ENCODE measurements at places on chromosomes 11 and 22.

- DNase-seq = no peak
These were observed 26.9 kb downstream of the POLR3H start for GRCh38 chr22:41517172-41518047.

- DNase-seq = peak; percentile 69
These were observed 78.1 kb downstream of the CYB5R2 start for GRCh38 chr11:7595016-7595866.

- DNase-seq = no peak
These were observed 535.8 kb downstream of the TBC1D22A start for GRCh38 chr22:47298017-47298785.

- no peak for DNase-seq
These were observed 36.3 kb upstream of the SORL1 start for GRCh38 chr11:121415856-121416255.

- DNase-seq = no peak
These were observed 13.5 kb downstream of the CD59 start for GRCh38 chr11:33722590-33723234.

DNA sequence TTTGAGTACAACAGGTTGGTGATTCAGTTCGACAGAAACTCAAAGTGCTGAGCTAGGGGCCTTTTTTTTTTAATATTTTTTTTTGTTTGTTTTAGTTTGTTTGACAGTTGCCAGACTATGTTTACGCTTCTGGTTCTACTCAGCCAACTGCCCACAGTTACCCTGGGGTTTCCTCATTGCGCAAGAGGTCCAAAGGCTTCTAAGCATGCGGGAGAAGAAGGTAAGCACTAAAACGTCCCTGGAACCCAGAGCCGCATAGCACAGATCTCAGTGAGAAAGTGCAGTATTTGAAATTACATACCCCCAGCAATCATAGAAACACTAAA lies 649 bp downstream of the PRRG4 start:
- no peak for DNase-seq

DNA sequence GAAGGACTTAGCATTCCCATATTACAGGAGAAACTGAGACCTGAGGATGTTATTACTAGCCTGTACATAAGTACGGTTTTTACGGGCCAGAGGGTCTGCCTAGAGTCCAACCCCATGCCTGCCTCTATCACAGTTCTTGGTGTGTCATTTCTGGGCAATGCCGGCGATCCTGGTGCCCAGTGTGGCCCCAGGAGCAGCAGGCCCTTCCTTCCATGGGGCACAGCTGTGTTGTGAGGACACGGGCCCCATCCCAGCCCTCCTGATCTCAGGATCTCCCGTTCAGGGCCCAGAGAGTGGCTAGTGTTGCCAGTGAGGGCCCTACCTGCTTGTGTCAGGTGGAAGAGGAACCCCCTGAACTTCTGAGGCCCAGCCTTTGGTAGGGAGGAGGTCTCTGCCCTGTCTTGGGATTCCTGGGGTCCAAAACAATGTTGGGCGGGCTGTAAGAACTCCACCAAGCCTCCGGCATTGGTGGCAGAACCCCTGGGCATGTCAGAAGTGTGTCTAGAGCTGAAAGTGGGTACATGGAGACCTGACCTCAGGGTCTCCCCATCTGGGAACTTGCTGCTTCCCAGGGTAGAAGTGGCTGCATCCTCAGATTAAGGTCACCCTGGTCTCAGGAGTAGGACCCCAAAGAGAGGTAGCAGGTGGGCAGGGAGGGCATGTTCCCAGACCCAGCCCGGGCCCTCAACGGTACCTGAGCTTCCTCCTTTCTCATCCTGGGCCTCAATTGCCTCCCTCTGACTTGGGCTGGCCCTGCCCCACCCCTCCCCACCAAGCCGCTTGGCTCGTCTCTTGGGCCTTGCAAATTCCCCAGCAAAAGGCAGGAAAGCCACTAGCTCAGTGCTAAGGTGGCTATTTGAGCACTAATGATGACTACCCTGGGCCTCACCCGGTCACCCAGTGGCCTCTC lies 74.6 kb upstream of the KCNQ1OT1 start:
- DNase-seq = no peak

DNA sequence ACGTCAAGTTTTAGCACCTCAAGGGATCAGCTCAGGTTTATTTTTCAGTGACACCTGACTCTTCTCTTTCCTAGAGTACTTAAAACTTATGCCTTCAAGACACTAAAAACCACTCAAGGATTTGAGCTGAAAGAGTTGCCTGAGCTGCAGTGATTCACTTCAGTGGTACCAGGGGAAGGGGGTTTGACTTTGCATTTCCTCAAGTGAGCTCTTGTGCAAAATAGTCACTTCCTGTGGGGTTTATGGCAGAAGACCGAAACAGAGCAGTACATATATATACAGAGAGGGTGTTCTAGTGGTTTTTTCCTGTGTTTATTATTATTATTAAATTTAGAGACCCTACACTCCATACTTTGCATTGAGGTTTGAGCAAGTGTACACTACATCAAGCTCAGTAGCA lies 60.7 kb downstream of the DBX1 start:
- no peak for DNase-seq

DNA sequence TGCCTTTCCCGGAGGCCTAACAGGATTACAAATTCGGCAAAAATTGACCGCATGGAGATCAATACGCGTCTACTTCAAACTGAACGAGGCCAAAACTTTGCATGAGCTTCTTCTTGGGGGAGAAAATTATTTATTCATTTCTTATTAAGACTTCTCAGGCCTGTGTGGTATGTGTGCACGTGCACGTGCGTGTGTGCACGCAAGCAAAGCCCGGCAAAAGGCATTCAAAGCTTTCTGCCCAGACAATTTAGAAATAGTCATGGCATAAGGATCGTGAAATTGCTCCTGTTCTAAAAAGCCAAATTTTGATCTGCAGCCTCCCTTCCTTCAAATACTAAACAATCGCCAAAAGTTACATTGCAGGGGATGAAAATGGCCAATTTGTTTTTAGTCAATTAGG lies 14.6 kb downstream of the MN1 start:
- no peak for DNase-seq

- no peak for DNase-seq
These were observed 95.4 kb upstream of the MTMR2 start for GRCh38 chr11:96019281-96019680.

- no peak for DNase-seq
These were observed 45.2 kb downstream of the PLAAT5 start for GRCh38 chr11:63445720-63446119.

DNA sequence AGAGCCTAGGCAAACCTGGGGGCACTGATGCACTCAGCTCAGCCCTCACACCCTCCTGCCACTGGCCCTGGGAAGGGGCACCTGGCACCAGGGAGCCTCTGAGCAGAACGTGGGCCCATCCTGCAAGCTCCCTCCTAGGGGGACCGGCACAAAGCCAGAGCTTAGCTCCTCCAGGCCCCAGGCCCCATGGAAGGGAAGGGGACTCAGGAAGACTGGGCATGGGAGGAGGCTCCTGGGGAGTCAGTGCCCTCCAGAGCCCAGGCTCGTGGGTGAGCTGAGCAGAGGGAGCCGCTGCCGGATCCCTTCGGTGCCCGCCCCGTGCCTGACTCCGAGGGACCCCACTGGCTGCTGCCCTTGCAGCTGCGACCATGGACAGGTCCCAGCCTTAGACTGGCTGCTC lies 28.5 kb downstream of the ADA2 start:
- DNase-seq = no peak

DNA sequence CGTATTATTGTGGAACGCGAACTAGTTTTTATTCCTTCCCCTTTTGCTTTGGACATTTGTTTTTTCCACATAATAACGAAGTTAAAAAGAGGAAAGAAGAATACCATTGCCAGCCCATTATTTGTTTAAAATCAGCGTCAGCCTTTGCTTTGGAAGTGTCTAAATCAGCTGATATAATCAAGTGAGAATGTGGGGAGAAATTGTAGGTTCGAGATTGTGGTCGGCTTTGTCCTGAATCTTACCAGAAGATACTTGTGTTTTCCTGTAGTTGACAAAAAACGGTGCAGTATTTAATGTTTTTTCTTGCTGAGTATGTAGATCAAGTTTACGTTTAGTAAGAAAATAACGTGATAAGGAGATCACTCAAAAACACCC lies 935 bp downstream of the ZNF143 start:
- DNase-seq = no peak

DNA sequence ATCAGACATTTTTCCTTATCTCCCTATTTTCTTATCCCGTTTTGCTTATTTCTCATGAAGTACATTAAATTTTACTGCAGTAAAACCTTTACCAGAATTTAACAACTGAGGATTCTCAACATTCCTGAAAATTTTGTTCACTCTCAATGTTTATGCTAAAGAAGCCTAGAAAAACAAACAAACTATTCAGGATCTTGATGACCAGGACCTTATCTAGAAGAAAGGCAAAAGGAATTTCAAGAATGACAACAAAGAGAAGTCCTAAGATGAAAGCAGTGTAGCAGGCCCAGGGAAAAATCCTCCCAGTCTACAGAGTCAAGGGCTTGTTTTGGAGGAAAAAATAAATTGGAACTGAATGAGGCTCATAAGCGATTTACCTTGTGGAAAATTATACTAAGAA lies 283.3 kb upstream of the ARHGAP42 start:
- peak; percentile 39 for DNase-seq

GRCh38 chr22:20060700-20061480 lies 19.2 kb upstream of the DGCR8 start:
- no peak for DNase-seq

- no peak for DNase-seq
These were observed 1.7 kb upstream of the GAB4 start for GRCh38 chr22:17009640-17010291.

- DNase-seq = no peak
These were observed 118.0 kb downstream of the PHF21B start for GRCh38 chr22:44891791-44892190.

GRCh38 chr11:61067782-61068446 lies 34.4 kb upstream of the CD5 start:
- DNase-seq = no peak

DNA sequence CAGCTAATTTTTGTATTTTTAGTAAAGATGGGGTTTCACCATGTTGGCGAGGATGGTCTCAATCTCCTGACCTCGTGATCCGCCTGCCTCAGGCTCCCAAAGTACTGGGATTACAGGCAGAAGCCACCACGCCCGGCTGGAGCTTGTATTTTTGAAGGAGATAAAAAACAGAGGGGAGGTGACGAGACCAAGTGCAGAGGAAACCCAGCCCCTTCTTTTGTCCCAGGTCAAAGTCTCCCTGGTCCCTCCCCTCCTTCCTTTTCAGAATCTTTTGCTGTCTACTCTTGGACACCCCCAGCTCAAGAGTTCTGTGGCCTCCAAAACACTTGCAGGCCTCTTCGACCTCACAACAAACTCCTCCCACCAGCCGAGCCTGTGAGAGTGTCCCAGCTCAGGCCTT lies 12.2 kb upstream of the TMEM184B start:
- no peak for DNase-seq

GRCh38 chr11:65430406-65431217 lies 8.0 kb downstream of the NEAT1 start:
- no peak for DNase-seq

DNA sequence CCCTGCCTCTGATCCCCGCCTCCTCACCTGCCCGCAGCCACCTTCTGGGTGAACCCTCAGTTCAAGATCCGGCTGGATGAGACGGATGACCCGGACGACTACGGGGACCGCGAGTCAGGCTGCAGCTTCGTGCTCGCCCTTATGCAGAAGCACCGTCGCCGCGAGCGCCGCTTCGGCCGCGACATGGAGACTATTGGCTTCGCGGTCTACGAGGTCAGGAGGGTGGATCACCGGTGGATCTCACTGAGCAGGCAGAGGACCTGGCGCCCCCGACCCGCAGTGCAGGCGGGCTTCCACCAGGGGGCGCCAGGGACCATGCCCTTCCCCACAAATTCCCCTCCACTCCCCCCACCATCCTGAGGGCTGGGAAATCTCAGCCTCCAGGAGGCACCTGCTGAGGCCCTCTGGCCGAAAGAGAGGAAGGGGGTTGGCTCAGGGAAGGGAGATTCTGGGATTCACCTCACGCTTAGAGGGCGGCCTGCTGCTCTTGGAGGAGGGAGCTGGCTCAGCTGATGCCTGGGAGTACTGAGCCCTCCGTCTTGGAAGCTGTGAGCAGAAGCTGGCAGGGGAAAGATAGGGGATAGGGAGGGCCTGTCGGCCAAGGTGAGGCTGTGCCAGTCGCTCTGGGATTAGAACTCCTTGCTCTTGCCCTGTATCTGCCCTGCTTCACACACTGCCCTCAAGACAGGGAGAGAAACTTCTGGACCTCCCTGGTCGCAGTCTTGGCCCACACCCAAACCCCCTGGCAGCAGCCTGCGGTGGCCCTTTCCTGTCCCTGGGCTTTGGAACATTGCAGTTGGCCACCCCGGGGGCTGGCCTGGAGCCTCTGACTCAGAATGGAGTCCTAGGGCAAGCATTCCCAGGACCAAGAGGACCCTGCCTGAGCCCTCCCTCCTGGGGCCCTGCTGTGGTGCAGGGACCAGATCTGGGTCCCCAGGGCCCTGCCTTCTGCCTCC lies 23.2 kb downstream of the CAPN1 start:
- DNase-seq = peak; percentile 96

GRCh38 chr11:117805045-117805444 lies 8.0 kb upstream of the DSCAML1 start:
- DNase-seq = no peak

Measured in NT2/D1 (cell line).